ENCODE measurements at places on chromosomes 3 and 15.

GRCh38 chr3:40741729-40742128 lies 217.0 kb downstream of the ZNF621 start:
- DNase-seq, result no peak

DNA sequence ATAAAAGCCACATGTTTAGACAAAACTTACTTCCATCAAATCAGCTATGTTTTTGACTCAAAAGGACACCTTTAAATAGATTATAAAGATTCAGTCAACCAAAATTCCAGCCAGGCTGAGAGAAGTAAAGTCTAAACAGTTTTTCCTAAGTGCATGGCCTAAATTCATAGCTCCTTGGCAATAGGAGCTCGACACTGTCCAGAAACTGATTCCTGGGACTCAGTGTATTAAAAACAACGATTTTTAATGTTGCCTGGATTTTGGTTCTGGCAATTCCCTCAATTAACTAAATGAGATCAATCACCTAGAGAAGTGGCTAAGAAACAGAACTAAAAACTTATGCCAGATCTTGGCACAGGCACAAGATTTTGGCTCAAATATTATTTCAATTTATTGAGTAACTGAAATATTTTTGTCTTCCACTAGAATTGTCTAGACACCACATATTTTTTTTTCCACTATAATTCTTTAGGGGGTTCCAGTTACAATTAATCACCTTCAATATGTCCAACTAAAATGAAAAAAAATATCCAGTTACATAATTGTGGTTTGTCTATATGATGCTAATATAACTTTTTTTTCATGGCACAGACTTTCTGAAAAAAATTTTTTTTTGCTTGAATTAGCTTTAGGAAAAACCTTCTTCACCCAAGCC lies 135.9 kb downstream of the TFDP2 start:
- DNase-seq, result no peak

- no peak for DNase-seq
These were observed 6.2 kb downstream of the H1-8 start for GRCh38 chr3:129549006-129549800.

- DNase-seq, result no peak
These were observed 154.3 kb upstream of the ARPP21 start for GRCh38 chr3:35484929-35485530.

DNA sequence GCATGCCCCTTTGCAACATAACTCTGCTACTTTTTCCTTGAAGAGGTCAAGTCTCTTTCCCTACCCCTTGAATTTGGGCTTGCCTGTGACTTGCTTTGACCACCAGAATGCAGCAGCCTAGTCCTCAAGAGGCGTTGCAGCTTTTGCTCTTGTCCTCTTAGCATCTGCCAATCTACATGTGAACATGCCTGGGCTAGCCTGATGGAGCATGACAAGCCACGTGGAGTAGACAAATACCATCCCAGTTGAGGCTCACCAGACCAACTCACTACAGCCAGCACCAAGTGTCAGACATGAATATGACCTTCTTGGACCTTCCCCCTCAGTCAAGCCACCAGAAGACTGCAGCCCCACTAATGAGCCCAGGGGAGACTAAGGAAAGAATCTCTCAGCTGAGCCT lies 32.9 kb downstream of the AMOTL2 start:
- DNase-seq, result peak; percentile 32

- DNase-seq, result no peak
These were observed 46.6 kb downstream of the SLCO2A1 start for GRCh38 chr3:133983126-133983525.

GRCh38 chr3:14884665-14885064 lies 62.7 kb upstream of the NR2C2 start:
- no peak for DNase-seq

- no peak for DNase-seq
These were observed 296.9 kb upstream of the NECTIN3 start for GRCh38 chr3:110774496-110775265.

GRCh38 chr3:37729119-37729518 lies 132.6 kb upstream of the CTDSPL start:
- DNase-seq, result no peak

DNA sequence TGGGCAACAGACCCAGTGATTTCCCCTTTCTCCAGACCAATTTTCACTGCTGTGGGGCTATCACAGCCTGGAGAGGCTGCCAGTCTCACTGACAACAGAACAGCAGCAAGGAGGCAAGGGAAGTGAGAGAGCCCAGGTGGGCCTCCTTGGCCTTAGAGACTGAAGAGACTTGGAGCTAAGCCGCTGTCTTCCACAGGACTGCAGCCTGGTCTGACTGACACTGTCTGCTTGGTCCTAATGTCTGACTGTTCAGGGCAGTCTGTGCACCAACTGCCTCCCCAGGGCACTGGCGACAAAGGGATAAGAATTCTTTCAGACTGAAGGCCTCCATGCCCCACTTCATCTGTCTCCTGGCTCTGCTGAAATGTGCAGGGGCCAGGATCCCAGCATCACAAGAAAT lies 11.5 kb downstream of the POMGNT2 start:
- DNase-seq, result no peak

- DNase-seq, result no peak
These were observed 409.1 kb upstream of the ATP11B start for GRCh38 chr3:182384221-182384620.

DNA sequence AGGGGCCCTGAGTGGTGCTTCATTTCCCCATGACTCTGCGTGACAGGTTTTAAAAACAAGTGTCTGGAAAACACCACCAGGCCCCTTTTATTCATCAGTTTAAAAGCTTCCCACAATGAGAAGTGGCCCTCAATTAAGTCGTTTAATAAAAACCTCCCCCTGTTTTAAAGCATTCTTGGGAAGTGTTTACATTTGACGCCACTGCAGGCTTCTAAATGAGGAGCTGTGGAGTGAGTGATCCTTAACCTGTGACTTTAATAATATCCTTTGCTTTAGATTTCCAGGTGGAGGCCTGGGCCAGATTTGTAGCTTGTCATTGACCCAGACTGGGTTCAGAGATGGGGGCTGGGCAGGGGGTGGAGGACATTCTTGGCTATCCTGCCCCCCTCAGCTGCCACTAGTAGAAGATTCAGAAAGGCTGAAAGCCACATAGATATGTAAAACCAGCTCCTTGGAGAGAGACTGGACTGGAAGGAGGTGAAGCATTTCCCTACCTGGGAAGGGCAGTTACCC lies 11.3 kb downstream of the CGNL1 start:
- no peak for DNase-seq

DNA sequence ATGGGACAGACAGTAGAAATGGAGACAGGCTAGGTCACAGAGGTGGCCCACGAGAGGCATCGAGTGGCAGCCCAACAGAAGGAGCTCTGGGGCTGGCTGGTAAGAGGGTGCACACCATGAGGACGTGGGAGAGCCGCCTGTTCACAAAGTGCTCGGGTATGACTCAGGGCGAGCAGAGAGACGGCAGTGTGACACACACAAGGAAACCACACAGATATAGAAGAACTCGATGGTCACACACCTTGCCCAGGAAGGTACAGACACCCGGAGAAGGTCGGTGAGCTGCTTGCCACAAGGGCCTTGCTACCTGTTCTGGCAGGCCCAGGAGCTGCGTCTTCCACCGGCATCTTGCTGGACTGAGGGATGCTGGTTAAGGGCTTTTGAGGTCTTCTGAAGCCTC lies 50.2 kb downstream of the CA12 start:
- no peak for DNase-seq

- no peak for DNase-seq
These were observed 334.8 kb downstream of the NAALADL2 start for GRCh38 chr3:175193815-175194518.

- no peak for DNase-seq
These were observed 32.6 kb downstream of the ALS2CL start for GRCh38 chr3:46660543-46661523.

DNA sequence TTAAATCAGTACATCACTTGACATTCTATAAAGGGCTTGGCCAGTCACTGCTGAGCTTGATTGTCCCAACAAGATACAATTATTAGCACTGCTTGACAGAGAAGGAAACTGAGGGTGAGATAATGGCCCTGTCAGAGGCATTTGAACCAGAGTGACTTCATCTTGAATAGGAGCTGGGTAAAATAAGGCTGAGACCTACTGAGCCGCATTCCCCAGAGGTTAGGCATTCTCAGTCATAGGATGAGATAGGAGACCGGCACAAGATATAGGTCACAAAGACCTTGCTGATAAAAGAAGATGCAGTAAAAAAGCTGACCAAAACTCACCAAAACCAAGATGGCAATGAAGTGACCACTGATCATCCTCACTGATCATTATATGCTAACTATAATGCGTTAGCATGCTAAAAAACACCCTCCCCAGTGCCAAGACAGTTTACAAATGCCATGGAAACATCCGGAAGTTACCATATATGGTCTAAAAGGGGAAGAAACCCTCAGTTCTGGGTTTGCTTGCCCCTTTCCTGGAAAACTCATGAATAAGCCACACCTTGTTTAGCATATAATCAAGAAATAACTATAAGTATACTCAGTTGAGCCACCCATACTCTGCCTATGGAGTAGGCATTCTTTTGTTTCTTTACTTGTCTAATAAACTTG lies 239.1 kb upstream of the SETMAR start:
- DNase-seq, result no peak

- DNase-seq, result no peak
These were observed 55.2 kb upstream of the KLHL25 start for GRCh38 chr15:85849946-85850345.

DNA sequence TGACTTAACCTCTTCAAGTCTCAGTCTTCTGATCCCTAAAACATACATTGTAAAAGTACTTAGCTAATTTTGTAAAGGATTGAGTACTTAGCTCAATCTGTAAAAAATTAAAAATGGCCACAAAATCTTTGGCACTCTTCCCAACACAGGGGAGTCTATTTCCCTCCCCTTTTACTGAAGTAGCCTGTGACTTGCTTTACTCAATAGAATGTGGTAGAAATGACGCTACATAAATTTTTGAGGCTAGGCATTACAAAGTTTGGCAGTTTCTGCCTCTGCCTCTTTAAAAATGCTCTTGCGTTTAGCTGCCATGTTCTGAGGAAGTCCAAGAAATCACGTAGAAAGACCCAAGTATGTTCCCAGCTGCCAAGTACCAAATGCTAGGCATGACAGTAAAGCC lies 80.2 kb downstream of the CBLB start:
- DNase-seq, result no peak

DNA sequence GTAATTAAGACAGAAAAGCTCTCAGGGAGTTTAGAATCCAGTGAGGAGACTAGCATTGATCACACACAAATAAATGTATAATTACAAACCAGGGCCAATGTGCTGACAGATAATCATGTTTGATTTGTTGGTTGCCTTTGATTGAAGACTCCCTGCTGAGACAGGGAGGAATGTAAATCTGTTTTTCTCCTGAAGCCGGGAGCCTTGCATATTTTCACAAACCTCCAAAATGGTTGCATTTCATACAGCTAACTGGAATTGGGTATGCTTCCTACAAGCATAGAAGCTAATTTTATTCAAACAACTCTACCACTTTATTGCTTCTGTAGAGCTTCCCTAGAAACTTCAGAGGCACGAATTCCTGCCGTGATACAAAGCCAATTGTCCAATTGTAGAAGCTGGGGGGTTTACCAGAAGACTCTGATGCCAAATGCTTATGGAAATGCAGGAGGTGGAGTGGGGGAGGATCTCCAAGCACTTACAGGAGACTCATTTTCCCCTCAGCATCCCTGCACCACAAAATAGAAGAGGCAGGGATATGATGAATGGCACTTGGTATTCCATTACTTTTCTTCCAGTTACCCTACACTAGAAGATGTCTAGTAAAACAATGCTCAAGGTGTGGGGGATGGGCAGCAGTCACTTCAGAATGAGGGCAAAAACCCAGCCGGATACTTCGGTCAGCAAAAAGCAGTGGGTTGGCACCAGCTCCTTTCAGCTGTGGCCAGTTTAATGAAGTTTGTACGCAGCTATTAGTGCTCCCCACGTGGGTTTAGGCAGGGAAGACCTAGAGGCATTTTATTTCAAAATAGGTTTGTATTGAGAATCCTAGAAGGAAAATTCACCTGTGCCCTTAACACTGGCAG lies 11.4 kb upstream of the MEX3B start:
- DNase-seq, result no peak

GRCh38 chr3:14869917-14870782 lies 51.4 kb downstream of the FGD5 start:
- DNase-seq, result peak; percentile 59

GRCh38 chr3:88480822-88481221 lies 331.1 kb downstream of the C3orf38 start:
- no peak for DNase-seq

GRCh38 chr15:94002041-94002440 lies 229.3 kb upstream of the MCTP2 start:
- no peak for DNase-seq

DNA sequence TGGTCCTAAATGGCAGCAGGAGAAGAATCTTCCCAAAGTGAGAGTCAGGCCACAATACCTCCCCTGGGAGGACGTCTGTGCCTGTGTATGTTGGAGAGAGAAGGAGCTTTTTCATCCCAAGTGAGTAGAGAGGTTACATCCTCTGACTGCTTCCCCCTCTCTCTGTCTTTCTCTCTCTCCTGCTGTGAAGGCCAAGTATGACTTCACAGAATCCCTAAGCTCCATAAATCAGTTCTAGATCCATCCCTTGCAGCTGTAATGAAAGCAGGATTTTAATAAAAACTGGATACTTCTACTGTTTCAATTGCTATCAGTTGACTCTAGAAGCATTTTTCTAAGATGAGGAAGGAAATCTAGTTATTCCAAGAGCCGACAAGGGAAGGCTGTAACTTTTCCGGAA lies 389.1 kb upstream of the PROK2 start:
- DNase-seq, result no peak

DNA sequence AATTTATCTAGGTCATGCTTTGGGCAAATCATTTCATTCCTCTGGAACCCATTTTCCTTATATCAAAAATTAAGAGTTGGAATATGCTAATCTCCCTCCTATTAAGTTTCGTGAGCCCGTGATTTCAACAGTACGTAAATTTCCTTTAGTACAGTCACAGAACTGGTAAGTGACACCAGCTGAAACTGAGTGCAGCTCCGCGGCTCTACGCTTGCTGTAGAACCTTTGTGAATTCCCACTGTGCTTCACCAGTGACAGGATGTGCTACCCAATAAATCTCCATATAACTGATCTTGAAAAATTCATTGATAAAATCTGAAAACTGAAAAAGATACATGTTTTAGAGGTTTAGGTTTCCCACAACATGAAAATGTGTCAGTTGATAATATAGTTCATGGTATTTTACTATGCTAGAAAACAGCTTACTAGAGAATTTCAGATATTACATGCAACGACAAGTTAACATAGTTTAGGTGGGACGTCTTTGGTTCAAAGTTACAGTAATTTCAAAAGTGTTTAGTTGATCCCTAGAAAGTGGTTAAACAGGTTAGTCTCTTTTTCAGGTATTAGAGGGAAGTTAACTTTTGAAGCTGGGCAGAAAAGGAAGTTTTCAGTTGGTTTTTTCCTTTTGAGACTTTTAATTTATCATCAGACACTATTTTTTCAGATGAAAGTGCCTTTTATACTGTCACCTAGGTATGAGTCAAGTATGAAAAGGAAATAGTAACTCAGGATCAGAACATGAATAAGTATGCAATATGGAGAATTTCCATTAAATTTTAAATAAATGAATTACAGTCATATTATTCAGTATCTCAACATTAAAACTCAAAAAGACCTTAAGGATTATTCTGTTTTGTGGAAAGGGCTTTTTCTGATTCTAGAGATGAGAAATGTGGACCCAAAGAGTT lies 57.0 kb downstream of the PPARG start:
- no peak for DNase-seq

- no peak for DNase-seq
These were observed 773.4 kb downstream of the ROBO1 start for GRCh38 chr3:78994174-78995027.

- no peak for DNase-seq
These were observed 40.8 kb upstream of the ABHD17C start for GRCh38 chr15:80654299-80654698.
